D341Med (cell line): ENCODE measurements at places on chromosomes 7 and 10.

GRCh38 chr10:2927958-2928840 lies 139.1 kb upstream of the PFKP start:
- DNase-seq = peak; percentile 83

GRCh38 chr7:27947586-27948278 lies 207.8 kb downstream of the TAX1BP1 start:
- no peak for DNase-seq

GRCh38 chr7:44109991-44110390 lies 5.8 kb downstream of the AEBP1 start:
- DNase-seq = no peak

- no peak for DNase-seq
Measured at GRCh38 chr10:34596351-34596750, 218.7 kb downstream of the PARD3 start.

DNA sequence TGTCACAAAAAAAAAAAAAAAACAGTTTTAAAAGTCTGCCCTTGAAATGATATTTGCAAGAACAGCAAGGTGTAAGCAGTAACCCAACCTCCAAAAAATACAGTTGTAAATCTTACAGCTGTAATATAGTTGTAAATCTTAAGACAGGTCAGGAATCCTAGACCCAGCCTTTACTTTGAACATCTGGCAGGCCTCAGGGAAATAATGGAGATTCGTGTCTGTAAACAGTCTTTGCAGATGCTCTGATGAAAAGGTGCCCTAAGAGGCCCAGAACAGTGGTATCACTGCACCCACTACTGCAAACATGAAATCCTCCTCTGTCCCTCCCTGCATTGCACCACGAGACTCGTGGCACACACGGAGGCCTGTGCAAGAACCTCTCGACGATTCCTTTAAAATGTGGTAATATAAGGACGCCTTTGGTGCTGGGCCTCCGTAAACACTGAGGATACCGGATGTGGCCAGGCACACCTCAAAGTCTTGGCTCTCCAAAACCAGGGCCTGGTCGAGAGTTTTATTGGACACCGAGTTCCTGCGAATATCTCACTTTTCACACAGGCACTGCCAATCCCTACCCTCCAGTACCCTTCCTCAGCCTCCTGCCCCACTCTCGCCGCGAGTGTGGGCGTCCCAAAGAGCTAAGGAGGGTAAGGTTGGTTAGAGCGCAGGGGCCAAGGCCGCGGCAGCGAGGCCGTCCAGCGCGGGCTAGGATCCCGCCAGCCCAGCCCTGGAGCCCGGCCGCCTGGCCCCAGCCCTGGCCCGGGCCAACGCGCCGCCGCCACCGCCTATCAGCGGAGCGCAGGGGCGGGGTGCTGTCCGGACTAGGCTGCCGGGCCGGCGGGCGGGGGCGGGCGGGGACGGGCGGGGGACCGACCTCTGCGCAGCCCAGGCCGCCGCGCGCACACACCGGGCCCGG lies at the start of gene REEP3:
Gene REEP3 (plus strand): TSS at position 902 of the 916 bp plus-strand sequence. CDS start 145 bp downstream, outside the sequence.
- peak; percentile 81 for DNase-seq

DNA sequence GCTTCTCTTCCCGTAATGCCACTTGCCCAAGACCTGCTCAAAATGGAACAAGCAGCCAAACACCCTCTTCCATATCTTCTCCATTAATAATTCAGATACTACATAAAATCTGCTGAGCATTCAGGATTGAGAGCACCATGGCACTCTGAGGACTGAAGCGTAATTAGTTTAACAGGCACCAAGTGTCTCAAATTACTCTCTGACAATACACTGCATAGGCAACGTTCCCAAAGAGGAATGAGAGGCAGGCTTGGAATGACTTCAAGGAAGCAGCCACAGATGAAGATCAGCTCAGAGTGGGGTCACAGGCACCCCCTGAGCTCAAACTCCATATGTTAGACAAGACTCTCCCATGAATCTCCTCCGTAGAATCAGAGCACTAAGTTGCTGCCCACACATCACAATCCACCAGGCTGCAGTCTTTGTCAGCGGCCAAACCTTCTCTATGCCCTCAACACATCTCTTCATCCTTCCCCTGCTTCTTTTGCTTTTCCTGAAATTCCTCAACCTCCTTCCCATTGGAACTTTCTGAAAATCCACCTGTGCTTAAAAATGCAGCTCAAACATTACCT lies 4.7 kb upstream of the ABLIM1 start:
- no peak for DNase-seq

DNA sequence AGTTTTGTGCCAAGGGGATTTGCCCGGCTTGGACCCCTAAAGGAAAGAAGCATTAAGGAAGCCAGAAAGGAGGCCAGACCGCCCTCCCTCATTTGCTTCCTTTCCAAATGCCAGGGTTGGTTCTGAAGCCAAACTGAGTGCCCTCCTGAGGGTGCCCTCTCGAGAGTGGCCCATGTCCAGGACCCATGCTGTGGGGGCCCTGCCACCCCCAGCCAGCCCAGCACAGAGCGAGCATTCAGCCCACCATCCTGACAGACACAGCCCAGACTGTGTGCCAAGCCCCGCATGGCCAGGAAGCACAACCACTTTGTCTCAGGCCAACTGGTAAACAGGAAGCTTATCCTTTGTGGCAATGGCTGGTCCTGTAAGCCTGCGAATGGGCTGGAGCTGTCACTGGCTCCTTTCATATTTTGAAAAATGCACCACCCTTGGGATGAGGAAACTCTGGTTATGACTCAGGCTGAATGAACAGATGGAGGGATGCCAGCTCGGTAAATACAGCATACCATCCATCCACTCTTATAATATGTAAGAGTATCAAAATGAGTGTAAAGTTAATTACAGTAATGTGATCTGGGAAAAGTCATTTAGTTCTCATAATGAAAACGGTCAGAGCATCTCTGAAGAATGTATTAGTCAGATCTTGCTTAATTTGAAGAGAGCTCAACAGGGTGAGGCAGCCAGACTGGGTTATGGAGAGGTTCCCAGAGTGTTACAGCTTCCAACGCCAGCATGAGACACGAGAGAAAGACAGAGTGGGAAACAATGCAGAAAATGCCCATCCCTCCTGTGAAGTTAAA lies 65.0 kb downstream of the STK17A start:
- DNase-seq = no peak

- peak; percentile 32 for DNase-seq
Measured at GRCh38 chr7:14835384-14835783, 67.2 kb downstream of the DGKB start.

DNA sequence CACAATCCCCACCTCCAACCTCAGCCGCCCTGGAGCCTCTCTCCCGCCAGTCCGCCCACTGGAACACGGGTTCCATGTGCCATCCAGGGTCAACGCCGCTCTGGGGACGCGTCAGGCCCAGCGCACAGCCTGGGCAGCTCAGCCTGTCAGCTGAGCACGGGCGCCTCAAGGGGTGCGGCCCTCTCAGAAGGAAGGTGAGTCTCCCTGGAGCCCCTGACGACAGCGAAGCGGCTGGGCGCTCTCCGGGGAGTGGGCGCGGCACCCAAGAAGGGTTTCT lies 1.2 kb upstream of the SLC18A3 start:
- peak; percentile 65 for DNase-seq

GRCh38 chr10:99435986-99436638 lies 5.7 kb upstream of the GOT1 start:
- DNase-seq = no peak

- DNase-seq = peak; percentile 78
Measured at GRCh38 chr7:110442381-110442837, 648.5 kb upstream of the LRRN3 start.

DNA sequence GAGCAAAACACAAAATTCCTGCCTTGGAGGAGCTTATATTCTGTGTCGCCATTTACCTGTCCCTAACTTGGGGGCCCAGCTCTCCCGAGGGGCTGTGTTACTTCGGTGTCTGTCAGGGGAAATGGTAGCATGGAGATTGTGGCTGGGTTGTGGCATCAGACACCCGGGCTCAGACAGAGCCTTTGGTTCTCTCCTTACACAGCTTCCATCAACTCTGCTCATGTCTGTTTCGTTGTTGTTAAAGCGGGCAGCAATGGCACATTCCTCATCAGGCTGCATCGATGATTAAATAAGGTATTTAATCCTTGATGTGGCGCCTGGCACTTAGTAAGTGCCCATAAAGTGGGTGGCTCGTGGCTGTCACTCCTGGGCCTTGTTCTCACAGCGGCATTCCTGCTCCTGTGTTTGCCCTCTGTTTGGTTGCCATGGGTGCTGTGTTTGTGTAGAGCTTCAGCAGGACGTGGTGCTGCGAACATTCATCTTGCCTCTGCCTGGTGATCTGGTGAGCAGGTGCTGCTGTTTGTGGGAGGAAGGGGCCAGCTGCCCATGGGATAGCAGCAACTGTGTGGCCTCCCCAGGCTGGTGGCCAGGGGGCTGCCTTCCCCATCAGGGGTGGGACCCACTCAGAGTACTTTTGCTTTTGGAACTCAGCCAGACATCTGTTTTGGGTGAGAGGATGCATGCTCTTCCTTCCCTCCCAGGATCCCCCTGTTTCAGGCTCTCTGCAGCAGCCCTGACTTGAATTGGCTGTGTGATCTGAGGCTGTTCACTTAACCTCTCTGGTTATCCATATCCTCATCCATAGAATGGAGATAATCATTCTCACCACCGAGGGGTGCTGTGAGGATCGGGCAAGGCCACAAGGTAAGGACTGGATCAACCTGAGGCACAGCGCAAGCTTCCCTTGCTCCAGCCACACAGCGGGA lies 207.2 kb upstream of the SVIL start:
- no peak for DNase-seq

DNA sequence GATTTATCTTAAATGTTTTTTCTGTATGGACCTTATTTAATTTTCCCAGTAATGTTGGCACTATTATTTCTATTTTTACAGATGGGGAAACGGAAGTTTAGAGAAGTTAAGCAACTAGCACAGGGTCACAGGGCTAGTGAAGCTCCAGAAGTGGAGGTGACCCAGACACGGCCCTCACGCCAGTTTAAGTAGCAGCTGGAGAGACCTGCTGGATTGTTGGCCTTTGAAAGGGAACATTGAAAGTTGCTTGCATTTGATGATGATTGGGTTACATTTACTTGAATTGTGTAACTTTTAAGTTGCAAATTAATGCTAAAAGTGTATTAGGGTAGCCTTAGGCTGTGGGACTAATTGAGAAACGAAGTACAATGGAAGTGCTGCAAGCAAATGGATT lies 25.6 kb downstream of the CDK14 start:
- DNase-seq = no peak

GRCh38 chr10:112433136-112433535 lies 13.6 kb downstream of the ZDHHC6 start:
- no peak for DNase-seq

DNA sequence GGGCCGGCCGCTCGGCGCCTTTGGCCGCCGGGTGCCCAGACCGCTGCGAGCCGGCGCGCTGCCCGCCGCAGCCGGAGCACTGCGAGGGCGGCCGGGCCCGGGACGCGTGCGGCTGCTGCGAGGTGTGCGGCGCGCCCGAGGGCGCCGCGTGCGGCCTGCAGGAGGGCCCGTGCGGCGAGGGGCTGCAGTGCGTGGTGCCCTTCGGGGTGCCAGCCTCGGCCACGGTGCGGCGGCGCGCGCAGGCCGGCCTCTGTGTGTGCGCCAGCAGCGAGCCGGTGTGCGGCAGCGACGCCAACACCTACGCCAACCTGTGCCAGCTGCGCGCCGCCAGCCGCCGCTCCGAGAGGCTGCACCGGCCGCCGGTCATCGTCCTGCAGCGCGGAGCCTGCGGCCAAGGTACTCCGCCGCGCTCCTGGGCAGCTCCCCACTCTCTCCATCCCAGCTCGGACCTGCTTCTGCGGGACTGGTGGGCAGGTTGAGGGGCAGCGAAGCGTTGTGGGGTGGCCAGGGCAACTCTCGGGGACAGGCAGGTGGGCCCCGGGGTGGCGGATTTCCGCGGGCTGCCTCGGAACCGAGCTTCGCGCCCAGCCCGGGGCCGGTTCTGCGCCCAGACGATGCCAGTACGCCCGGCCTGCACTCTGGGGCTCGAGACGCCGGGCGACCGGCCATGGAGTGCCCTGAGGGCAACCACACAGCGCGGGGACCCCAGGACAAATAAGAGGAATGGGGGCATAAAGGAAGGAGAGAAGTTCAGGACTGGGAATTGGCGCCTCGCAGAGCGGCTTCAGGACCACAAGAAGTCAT lies 578 bp downstream of the HTRA1 start:
- DNase-seq = peak; percentile 59

DNA sequence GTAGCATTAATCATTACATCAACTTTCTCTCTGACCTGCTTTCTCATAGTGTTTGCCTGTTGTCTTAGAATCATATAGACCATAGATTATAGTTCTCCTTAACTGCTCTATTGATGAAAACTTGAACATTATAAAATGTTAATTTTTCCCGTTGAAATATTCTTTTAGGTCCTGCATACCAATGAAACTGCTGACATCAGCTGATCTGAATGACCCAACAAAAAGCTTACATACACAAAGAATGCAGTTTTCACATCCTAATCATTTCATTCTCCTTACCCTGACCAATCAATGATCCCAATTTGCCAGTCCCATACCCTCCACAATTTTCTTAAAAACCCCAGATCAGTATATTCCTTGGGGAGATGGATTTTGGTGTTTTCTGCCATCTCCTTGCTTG lies 302.9 kb upstream of the MBL2 start:
- DNase-seq = no peak

DNA sequence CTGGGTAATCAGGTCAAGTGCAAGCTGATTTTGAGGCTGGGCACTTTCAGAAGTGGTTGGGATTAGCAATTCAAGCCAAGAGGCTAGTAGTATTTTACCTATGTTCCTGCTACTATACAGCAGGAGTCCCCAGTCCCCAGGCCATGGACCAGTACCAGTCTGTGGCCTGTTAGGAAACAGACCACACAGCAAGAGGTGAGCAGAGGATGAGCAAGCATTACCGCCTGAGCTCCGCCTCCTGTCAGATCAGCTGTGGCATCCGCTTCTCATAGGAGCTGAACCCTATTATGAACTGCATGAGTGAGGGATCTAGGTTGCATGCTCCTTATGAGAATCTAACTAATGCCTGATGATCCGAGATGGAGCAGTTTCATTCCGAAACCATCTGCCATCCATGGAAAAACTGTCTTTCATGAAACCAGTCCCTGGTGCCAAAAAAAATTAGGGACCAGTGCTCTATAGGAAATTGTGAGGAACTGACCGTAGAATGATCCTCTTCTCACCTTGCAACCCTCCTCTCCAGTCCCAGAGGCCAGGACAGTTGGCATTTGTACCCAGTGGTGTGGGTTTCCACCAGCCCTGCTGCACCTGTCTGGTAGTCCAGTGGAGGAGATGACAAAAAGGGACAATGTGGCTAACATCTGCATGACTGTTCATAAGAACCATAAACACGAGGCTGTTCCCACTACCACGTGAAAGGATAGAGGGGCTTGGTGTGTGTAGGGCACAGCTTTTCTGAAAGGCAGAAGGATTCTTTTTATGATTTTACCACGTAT lies 172.5 kb downstream of the KIAA1217 start:
- DNase-seq = no peak

GRCh38 chr7:74026903-74027682 lies 880 bp upstream of the ELN start:
- DNase-seq = peak; percentile 88

DNA sequence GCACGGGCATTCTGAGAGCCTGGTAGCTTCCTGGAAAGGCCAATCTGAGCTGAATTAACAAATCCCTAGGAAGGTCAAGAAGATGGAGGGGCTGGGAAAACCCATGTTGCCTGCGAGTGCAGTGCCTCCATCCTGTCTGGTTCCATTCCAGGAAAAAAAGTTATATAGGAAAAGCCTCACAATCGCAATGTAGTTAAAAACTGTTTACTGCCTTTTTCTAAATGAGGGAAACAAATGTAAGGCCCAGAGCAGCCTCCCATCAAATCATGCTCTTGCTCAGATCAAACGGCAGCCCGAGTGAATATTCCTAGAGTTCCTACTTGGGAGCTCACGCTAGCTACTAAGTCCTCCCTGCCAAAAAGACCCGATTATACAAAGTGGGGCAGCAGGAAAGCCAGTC lies 179.9 kb downstream of the KCNMA1 start:
- DNase-seq = no peak
